NCI-H1417 (cell line): ENCODE measurements at places on chromosomes 2 and 18.

GRCh38 chr2:102436323-102436722 is 13.4 kb downstream of the IL18RAP start:
- DNase-seq: no peak

- DNase-seq: no peak
Measured at GRCh38 chr2:42142547-42143184, 26.5 kb upstream of the EML4 start.

DNA sequence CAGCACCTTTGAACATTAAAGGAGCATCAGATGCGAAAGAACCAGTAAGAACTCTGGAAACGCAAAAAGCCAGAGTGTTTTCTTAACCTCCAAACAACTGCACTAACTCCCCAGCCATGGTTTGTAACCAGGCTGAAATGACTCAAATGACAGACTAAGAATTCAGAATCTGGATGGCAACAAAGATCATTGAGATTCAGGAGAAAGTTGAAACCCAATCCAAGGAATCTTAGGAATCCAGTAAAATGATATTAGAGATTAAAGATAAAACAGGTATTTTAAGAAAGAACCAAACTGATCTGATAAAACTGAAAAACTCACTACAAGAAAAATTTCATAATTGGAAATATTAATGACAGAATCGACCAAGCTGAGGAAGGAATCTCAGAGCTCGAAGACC is 116.7 kb downstream of the PTRHD1 start:
- DNase-seq: no peak

DNA sequence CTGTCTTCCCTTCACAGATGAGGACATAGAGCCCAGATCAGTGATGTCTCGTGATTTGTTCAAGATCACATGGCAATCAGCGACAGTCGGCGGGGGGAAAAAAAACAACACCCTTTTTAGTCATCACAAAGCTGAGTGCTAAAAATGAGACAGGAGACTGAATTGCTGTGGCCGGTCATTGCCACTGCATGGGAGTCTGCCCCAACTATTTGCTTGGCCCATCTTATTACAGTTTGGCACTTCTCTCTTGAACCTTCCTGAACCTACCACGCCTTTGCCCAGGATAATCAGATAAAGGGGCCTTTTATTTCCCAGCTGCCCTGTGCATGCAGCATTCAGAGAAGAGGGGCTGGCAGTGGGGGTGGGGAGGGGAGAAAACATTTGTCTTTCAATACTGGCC is 42.7 kb downstream of the SETBP1 start:
- no peak for DNase-seq

DNA sequence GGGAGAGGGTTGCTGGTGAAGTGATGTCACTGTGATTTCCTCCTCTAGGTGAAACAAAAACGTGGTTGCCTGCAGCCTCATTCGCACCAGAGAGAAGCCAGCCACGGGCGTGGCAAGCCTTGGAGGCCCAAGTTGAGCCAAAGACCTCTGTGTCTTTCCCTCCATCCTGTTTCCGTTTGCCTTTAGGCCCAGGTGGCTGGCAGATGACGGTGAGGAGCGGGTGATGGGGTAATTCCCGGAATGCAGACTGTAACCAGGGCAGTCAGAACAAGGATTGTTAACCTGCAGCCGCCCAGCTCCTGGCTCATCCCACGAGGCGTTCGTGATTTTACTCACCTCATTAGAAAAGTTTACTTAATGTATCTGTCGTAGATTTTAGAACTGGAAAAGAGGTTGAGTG is 14.4 kb downstream of the CTIF start:
- no peak for DNase-seq

GRCh38 chr2:61854564-61855317 is 881 bp upstream of the FAM161A start:
- DNase-seq: peak; percentile 97

DNA sequence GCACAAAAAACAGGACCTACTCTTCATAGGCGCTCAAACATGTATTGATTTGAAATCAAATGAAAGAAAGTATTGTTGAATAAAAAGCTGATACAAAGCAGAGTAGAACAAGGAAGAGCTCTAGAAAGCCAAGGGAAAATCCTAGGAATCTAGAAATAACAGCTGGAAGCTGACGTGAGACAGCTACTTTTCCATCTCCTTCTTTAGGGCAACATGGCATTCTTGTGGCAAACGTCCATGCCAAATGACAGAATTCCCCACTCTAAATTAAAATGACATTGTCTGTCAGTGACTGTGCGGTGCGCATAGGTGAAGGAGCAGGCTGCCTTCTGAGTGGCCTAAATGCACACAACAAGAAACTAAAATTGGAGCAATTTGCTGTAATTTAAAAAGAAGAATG is 557.4 kb downstream of the SOX11 start:
- DNase-seq: no peak

DNA sequence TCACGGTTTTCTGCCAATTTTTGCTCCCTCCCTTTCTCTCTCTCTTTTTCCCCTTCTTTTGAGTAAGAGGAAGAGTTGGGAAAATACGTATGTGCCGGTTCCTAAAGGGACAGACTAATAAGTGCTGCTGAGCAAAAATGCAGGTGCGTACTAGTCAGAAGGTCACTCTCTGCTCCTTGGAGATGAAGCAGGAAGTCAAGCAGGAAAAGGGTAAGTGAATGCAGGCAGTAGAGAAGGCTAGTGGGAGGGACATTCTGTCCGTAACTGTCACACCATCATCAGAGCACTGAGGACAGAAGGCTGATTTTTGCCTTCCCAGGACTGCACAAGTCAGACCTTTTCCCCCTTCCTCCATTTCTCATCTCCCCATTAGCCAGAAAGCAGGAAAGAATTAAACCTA is 105.7 kb downstream of the CDH2 start:
- no peak for DNase-seq

GRCh38 chr2:28951910-28952835 is 28.9 kb upstream of the TOGARAM2 start:
- DNase-seq: no peak

GRCh38 chr18:11747731-11748130 is 58.7 kb downstream of the GNAL start:
- peak; percentile 37 for DNase-seq

GRCh38 chr2:58521803-58522554 is 280.9 kb upstream of the FANCL start:
- DNase-seq: peak; percentile 90

- no peak for DNase-seq
Measured at GRCh38 chr2:73982140-73982617, 2.5 kb upstream of the TET3 start.

- no peak for DNase-seq
Measured at GRCh38 chr18:71849407-71849806, 694.7 kb downstream of the CBLN2 start.

- peak; percentile 30 for DNase-seq
Measured at GRCh38 chr2:151237422-151238025, 24.1 kb downstream of the RBM43 start.

DNA sequence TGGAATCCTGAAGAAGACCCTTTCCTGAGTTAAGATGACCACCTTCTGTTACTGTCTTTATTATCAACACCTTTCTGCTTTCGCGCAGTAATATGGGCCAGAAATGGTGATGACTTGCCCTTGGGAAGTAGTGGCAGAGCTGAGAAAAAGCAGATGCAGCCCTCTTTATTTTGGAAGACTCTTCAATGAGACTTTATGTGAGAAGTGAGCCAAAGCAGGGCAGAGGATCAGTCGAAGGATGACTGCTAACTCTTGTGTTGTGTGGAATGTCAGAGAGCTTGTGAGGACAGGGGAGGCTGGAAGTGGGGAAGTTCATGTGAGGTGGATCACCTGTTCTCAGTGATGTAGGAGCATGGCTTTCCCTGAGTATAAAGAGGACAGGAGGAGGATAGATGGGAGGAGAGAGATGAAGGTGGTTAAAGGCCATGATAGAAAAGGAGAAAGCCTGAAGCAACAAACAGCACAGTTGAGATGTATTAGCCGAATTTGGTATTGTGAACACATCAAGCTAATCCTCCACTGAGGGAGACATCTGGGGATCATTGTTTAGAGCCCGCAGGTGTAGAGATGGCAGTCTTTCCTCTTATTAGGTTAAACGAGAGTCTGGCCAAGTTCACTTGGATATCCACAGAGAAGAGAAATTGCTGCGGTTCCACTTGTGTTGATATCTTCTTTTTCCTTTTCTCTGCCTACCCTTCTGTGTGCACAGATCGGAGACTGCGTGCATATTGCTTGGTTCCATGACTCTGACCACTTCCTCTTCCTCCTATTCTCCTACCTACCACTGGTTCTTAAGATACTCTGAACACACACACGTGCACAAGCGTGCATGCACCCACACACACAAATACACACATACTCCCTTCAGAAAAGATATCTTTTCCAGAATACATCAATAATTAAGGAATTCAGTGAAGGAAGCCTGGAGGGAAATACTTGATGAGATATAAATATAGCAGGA is 67.4 kb downstream of the SLC9A2 start:
- DNase-seq: no peak

DNA sequence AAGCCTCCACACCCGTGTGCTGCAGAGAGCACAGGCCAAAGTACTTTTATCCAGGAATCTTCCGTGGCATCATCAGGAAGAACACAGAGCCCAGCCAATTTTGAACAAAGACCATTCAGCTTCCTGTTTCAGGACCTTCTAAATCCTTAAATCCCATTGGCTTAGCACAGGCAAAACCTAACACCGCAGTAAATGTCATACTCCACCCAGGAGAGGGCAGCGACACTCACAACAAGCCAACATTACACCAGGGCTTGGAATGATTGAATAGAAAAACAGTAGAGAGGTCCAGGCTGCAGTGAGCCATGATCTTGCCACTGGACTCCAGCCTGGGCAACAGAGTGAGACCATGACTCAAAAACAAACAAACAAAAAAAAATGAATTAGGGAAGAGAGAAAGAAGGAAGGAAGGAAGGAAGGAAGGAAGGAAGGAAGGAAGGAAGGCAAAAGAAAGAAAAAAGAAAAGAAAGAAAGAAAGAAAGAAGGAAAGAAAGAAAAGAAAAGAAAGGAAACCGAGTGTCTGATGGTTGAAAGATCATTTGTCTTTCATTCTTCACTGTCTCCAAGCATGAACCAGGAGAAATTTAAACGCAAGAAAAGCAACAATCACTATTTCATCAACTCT is 144.6 kb upstream of the SATB2 start:
- DNase-seq: peak; percentile 3

DNA sequence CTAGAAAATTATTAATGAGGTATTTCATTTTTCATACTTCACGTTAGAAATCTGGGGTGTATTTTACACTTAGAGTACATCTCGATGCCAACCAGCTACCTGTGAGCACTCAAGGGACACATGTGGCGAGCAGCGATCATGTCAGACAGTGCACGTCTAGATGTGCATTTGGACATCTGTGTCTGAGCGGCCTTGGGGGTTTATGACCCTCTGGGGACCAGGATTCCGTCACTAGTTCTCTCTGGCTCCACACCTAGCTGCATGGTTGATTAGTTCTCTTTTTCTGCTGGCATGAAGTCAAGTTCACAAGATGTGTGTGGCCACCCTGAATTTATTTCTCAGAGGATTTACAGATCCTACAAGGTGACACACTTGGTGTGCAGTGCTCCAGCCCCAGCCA is 192.2 kb downstream of the TSN start:
- no peak for DNase-seq

DNA sequence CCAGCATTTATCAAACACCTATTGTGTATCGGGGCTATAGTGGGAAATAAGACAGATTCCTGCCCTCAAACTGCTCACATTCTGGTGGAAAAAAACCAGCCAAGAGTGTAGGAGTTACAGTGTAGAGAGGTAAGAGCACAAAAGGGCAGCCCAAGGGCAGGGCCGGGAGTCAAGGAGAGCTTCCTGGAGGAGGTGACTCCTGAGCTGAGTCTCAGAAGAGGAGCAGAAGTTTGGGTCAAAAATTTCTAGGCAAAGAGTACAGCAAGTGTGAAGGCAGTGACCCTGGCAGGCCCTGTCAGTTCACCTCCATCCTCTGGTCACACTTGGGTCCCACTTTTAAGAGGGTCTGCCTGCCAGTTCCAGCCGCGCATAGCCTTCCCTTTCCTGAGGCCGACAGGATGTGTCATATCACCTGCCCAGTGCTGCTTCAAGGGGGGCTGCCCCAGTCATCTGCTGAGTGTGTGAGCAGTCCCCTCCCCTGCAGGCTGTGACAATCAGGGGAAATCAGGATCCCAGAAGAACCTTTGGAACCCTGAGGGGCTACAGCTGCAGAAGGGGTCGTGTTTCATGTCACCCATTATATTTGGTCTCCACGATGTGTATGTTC is 118.4 kb downstream of the GLI2 start:
- no peak for DNase-seq
